T-helper 1 cell (primary cell): ENCODE measurements at places on chromosomes 7 and 10.

DNA sequence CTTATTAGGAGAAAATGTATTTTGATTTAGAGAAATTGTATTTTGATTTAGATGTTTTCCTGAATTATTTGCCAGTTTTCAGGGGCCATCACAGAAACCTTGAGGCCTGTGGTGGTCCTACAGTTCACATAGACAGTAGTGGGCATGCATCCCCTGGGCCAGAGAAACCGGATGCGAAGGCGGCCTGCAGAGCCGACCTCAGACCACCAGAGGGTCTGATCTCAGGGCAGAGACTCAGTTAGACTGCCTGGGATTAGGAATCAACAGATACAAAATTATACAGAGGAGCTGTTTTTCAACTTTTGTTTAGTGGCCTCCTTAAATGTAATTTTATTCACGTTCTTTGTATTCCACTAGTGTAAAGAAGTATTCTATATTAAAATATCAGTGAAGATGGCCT, 158.4 kb downstream of the PAXIP1 start:
- DNase-seq = no peak

GRCh38 chr7:149728491-149729375, 44.7 kb downstream of the ZNF467 start:
- DNase-seq = no peak

DNA sequence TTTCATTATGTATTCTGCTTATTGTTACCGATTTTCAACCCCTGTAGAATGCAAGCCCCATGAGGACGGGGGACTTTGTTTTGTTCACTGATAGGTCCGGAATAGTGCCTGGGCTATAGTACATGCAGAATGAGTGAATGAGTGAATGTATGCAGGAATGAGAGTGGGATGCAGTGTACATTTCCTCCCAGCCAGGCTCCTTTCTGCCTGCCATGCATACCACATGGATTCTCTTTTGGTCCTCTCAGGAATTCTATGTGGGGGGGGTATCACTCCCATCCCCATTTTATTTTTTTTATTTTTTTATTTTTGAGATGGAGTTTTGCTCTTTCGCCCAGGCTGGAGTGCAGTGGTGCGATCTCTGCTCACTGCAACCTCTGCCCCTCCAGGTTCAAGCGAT, 16.7 kb downstream of the TRIM56 start:
- no peak for DNase-seq

- DNase-seq = no peak
These were observed 283.6 kb downstream of the ADRA2A start for GRCh38 chr10:111360260-111360925.

GRCh38 chr10:34280599-34281374, 534.3 kb downstream of the PARD3 start:
- DNase-seq = no peak
